Retina (tissue), 1 donor: ENCODE measurements at places on chromosomes 1 and 21.
A peak's percentile ranks its signal among the peaks of the same experiment; 100 is the strongest.

DNA sequence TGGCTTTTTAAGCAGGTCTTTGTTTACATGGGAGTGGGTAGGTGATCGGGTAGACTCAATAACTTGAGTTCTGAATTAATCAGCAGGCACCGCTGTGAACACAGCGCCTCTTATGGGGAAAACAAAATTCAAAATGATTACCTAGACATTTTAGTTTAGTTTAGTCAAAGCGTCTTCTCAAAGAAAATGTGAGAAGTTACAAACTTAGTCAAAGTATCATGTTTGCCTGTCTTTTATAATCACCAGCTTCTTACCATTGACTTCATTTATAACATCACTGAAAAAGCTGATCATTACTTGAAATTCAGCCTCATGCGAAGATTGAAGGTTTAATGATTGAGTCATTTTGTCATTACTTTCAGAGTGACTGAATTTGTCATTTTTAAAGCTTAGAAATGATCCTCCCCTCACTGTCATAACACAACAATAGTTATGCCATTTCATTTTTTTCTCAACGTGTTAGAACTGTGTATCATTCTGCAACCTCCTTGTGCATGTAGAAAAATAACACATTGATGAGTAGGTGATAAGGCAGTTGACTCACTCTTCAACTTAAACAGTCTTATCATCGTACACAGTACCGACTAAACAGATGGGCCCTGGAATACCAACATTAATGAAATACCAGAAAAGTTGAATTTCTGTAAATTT, 188.5 kb downstream of the NFIA start:
- no peak for DNase-seq

GRCh38 chr1:231027136-231027925, 12.7 kb downstream of the FAM89A start:
- no peak for DNase-seq

GRCh38 chr1:29633771-29634170, 397.4 kb downstream of the PTPRU start:
- no peak for DNase-seq

DNA sequence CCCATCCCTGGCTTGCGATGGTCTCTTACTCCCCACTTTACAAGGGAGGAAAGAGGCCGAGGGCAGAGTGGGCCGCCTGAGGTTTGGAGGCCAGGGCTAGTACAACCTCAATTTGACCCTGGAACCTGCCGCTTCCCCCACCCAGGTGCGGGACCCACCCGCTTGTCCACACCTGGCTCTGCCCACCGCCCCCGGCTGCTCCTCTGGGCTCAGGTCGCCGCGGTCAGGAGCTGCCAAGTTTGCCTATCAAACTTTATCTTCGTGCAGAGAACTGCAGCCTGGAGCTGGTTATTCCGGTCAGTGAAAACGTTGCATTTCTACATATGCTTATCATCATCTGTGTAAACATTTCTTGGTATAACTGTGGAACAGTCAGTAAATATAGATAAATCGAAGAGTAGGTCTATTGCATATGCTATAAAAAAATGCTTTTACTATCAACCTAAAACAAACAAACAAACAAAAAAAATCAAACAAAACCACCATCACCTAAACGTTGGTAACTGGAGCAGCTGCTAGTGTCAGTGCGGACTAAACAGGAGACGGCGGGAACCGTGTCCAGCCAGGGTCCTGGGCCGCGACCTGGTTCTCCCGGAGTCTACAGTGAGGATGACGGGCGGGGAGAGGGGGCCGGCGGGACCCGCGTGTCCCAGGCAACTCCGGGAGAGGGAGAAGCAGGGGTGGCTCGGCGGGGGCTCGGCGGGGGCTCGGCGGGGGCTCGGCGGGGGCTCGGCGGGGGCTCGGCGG, 906 bp upstream of the ADARB1 start:
- DNase-seq: peak; percentile 53

DNA sequence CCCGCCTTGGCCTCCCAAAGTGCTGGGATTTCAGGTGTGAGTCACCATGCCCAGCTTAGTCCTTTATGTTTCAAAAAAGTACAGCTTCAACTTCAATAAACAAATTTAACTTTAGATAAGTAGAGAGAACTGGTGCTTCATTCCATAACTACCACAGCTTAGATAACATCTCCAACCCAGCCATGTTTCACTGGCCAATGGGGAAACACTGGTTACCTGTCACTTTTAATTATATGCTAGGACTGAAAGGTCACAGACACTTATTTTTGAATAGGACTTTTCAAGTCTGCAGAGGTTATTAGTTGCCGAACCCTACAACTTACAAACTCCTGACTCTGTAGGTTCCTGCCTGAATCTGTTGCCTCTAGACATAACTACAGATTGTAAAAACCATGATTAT, 56.5 kb upstream of the ST6GALNAC3 start:
- DNase-seq: no peak

DNA sequence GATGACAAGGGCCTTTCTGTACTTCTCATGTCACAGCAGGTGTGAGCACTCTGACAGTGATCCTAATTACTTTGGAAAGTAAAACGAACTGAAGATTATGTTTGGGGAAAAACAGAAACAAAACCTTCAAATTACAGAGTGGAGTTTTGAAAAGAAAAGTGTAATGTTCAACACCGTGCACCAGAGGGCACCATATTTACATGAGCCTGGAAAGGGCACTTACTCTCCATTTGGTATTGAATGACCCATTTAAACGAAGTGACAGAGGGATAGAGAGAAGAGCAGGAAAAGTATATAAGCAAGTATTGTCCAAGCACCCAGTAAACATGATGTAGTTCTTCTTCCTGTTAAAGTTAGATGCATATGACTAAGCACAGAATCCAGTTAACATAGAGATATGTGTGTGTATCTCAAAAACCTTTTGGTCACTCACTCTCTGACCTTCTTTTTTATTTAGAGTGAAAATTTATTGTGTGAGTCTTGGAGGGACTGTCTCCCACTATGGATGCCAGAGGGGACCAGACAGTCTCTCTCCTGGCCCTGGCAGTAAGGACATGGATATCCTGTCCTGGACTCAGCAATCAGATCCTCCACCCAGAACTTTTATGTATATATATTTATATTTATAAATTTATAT, 3.8 kb upstream of the RGSL1 start:
- DNase-seq: peak; percentile 15

DNA sequence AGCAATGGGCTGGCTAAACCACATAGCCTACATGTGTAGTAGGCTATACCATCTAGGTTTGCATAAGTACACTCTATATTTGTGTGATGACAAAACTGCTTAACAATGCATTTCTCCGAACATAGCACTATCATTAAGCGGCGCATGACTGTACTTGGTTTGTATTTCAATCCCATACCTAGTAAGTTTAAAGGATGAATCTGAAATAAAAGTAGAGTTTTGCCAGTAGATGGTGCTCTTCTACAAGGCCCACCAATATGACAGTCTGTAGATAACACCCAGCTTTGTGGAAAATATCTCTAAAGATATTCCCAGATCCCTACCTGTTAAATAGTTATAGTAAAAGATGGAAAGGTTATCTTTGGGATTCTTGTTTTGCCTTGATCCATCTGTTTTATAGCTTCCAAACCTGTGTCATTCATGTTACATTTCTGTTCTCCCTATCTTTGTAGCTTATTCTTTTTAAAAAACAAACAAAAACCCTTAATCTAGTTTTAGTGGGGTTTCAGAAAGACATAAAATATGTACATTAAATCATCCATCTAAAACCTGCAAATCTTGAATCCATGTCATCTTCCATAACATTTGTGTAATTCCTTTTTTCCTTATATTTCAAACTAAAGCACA, 33.9 kb upstream of the ASPM start:
- peak; percentile 29 for DNase-seq

DNA sequence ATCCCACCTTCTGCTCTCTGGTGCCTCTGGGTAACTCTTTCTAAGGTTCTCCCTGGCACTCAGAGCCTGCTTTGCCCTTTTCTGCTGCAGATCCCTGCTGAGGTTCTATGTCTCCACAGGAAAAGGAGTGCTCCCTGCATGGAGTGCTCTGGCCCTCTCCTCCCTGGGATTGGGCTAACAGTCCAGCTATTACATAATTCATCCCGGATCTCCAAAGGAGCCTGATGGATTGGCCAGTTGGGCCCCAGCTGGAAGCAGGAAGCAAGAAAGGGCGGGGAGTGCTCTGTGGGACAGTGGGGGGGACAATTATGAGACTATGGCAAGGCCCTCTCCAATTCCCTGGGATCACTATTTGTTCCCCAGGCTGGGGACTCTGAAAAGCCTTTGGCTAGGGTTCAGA, 51.9 kb upstream of the GOLT1A start:
- DNase-seq: no peak

GRCh38 chr1:44806704-44807363, at the start of gene DYNLT4:
Gene DYNLT4 (minus strand): TSS chr1:44807351. CDS start chr1:44806668, 683 bp downstream.
- no peak for DNase-seq

DNA sequence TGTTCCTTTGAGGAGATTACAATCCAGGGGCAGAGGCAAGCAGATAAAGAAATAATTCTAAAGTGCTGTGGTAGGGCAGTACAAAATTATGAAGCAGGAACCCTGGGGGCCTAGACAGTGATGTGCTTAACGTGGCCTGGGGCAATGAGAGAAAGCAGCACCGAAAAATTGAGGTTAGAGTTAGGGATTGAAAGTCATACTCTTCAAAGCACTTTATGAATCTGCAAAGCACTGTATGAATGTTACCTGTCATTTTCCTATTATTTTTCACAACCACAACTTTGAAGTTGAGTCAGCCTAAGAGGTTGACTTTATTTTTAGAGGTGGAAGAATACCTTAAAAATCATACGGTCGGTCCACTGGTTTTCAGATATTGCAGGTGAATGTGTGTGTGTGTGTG, 183.4 kb upstream of the NFIA start:
- no peak for DNase-seq

- no peak for DNase-seq
These were observed 144.3 kb downstream of the DNM3 start for GRCh38 chr1:171985639-171986038.
